ENCODE measurements at places on chromosomes 1 and 21.

GRCh38 chr1:160363951-160364735 lies 2.7 kb upstream of the NHLH1 start:
- no peak for DNase-seq

GRCh38 chr1:196105901-196106300 lies 502.3 kb downstream of the KCNT2 start:
- no peak for DNase-seq

GRCh38 chr1:9292361-9293240 lies at the start of gene SPSB1:
Gene SPSB1, plus strand, starts transcription at chr1:9292894. Its CDS starts 62,998 bp downstream, at chr1:9355892.
- peak; percentile 65 for DNase-seq

DNA sequence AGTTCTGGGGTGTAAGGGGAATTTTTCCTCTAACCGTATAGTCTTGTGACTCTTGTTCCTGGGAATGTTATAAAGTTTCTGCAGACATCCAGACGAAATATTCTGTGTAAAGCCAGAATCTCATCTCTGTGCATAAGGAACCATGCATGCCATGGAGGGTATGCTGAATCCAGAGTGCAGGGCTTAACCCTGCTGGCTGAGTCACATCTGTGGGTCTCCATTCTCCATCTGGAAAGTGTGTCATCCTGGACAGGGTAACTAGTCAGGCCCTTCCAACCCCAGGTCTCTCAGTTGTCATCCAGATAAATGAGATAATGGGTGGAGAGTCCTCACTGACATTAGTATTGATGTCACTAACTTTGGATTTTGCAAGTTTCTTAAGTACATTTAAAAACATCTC lies 48.8 kb downstream of the ATP5PO start:
- DNase-seq = no peak

- peak; percentile 96 for DNase-seq
These were observed 106.6 kb upstream of the HNRNPU start for GRCh38 chr1:244970744-244971551.

DNA sequence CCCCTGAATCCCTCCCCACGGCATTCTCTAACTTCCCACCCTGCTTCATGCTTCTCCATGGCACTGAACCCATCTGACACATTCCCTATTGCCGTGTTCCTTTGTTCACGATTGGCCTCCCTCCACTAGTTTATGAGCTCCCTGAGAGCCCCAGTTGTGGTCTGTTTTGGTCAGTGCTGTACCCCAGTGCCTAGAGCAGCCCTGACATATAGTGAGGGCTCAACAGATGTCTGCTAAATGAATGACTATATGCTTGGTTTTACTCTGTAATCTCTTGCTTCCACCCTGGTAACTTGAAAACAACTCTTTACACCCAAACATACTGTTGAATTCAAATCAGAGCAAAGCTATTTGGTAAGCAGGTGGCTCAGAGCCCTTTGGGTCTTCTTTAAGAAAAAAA lies 171.1 kb upstream of the EDN2 start:
- DNase-seq = no peak

GRCh38 chr1:218742467-218743262 lies 397.5 kb downstream of the TGFB2 start:
- DNase-seq = no peak

GRCh38 chr1:90045853-90046563 lies 51.1 kb downstream of the ZNF326 start:
- no peak for DNase-seq

DNA sequence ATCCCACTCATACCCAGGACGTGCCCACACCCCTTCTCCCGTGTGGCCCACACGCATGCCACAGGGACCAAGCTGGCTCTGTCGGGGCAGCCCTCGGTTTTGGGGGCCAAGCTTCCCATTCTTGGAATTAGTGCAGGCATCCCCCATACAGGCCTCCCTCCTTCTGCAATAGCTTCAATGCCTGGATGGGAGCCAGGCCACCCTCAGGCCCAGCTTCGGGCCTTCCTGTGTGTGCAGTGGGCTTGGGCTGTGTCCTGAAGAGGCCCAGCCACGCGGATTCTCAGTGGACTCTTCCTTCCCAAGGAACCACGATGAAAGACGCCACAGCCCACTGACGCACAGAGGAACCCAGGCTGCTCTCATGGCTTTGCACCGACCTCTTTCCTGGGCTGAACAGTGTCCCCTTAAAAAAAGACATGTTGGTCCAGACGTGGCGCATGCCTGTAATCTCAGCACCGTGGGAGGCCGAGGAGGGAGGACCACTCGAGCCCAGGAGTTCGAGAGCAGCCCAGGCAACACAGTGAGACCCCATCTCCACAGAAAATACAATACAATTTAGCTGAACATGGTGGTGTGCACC lies 3.4 kb downstream of the KRTAP10-11 start:
- no peak for DNase-seq

DNA sequence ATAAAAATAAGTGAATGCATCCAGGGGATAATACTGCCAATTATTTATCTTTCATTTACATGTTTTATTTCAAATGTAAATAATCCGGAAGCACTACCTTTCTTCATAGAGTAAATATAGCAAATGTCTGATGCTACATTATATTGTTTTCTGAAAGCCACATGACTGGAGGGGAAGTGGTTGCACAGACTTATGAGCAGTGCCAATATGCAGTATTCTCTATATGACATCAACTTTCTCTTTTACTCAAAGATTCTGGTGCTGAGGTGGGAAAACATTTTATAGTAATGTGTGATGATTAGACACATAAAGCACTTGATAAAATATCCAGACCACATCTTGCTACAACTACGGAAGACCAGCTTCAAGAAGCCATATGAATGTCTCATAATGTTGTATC lies 314.7 kb downstream of the NEGR1 start:
- no peak for DNase-seq

- no peak for DNase-seq
These were observed 74.7 kb downstream of the KIFAP3 start for GRCh38 chr1:169999761-170000160.

DNA sequence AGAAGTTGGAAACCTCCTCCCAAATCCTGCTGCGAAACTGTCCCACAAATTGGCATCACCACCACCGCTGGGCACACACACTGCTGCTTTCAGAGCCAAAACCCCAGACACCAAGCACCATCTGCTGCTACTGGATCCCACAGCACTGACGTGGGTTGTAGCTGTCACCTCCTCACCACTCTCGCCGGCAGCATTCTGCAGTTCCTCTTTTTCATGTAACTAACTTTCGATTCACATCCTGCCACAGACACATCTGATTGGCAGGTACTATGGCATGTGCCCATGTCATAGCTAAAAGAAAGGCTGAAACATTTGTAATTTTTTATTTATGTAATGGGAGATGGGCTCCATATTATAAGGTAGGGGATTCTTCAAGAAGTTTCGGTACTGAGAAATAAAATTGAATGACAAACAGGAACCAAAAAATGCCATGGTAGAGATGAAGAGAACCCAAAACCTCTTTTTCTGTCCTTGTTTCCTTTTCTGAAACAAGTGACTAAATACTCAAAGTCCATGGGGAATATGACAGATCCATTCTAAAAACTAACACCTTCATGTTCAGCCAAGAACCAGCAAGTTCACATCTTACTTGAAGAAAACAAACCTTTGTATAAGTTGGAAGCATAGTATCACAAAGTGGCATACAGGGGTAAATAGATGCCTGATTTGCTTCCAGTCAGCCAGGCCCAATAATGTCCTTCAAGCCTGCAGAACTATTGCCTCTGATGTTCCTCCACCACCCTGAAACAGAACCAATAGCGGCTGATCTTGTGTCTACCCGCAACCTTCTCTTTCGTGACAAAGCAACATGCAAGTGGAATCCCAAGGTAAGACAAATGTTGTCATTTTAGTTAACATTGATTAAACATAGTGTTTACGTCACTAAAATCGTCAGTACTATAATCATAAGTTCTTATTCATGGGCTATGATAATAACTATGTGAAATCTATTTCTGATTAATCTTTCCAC lies 26.6 kb upstream of the RGS13 start:
- peak; percentile 1 for DNase-seq

GRCh38 chr1:214707306-214708087 lies 104.5 kb downstream of the CENPF start:
- DNase-seq = no peak
